ENCODE measurements at places on chromosomes 12 and 14.

GRCh38 chr12:120455302-120455701 lies 9.1 kb downstream of the GATC start:
- DNase-seq: no peak

DNA sequence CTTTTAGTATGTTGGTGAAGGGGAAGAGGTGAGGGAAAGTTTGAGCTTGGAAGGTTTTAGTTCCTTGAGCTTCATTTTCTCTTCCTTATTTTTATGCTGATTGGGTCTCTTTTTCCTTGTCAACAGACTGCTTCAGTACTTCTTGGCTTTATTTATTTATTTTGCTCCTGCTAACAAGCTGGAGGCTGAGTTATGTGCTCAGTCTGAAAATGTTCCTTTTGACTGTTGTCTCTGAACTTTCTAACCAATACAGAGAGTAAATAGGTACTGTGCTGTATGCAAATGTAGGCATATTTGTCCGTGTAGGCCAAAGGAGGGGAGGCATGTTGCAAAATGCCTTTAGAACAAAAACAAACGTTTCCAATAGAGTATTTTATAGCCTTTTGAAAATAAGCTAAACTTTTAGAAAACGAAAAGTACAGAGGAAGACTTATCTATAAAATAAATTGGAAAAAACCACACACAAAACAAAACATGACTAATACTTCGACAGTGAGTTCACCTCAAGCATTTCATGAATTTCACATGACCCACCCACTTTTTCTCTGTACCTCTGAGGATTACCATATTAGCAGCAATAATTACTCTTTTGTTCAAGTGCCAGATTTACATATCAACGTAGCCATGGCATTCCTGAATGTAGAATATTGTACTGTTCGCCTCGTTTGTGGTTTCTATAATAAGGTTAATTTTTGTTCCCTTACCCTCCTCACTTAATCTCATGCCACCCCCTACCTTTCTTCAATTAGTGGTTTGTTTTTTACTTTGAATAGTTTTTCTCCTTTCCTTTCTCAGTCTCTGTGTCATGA lies 4.7 kb upstream of the CREBL2 start:
- DNase-seq: no peak

- DNase-seq: no peak
Measured at GRCh38 chr12:79001404-79001803, 136.8 kb downstream of the SYT1 start.

GRCh38 chr12:132899033-132899432 lies 11.6 kb upstream of the CHFR start:
- DNase-seq: no peak

GRCh38 chr14:39988939-39989338 lies 556.7 kb upstream of the FBXO33 start:
- DNase-seq: no peak

- no peak for DNase-seq
Measured at GRCh38 chr12:62214846-62215245, 45.4 kb upstream of the USP15 start.

DNA sequence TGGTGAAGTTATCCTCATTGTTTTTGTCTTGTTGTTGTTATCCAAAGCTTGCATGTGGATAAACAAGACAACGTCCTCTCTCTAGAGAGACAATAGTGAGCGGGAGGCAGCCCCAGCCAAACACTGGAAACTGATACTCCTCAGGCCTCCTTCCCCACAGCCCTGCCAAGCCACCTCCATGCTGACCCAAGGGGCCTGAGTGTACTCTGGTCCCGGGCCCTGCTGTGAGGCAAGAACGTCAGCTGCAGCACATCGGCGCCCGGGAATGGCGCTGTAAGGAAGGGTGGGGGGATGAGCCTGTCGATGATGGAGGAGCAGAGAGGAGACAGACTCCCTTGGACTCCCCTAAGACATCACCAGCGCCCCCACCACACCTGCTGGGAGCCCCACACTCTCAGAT lies 83.6 kb downstream of the ANO2 start:
- DNase-seq: no peak

- DNase-seq: no peak
Measured at GRCh38 chr12:131217024-131217586, 263.4 kb downstream of the ADGRD1 start.

- DNase-seq: no peak
Measured at GRCh38 chr14:49550286-49551184, 35.6 kb downstream of the RPS29 start.

DNA sequence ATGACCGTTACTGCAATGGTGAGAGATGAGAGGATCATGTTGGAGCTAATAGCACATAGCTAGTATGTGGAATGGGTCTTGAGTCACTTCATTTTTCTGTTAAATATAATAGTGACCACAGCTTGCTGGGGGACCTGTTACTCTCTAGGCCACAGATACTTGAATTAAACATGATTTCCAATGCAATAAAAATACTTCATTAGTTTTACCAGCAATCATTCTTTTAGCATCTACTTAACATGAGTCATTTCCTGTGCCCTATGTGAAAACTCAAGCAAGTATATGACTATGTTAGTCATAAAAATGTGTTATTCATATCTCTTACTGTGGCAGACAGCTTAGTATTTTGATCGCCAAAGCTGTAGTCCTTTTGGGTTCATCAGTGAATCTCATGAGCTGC lies 798.8 kb downstream of the SLC16A7 start:
- no peak for DNase-seq

- no peak for DNase-seq
Measured at GRCh38 chr14:35197015-35197414, 74.7 kb downstream of the PRORP start.

DNA sequence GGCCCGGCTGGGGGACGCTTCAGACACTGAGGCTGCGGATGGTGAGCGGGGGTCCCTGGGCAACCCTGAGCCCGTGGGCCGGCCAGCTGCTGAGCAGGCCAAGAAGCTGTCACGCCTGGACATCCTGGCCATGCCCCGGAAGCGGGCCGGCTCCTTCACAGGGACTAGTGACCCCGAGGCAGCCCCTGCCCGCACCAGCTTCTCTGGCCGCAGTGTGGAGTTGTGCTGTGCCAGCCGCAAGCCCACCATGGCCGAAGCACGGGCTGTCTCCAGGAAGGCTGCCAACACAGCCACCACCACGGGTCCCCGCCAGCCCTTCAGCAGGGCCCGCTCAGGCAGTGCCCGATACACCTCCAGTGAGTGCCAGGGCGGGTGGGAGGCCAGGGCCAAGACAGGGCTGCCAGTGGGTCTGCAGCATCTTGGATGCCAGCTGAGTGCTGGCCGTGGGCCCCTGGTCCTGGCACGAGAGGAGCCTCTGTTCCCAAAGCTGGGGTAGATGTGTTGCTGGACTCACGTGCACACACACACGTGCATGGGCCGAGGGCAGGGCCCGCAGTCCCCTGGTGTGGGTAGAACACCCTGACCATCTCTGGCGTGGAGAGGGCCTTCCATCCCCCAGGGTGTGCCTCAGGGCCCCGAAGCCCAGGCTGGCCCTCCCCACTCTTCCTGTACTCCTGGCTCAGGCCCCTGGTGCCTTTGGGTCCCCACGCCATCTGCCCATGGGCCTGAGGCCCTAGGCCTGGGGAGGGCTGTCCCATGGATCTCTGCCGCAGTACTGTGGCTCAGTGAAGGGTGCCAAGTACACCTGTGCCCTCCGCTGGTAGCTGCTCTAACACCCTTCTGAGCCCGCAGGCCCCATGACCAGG lies 22.8 kb downstream of the CEP170B start:
- DNase-seq: no peak

- no peak for DNase-seq
Measured at GRCh38 chr12:53866727-53867126, 71.9 kb upstream of the HOXC13 start.
